Progenitor cell of endocrine pancreas (in vitro differentiated cells): ENCODE measurements at places on chromosomes 5 and 9.

- no peak for DNase-seq
These were observed 724 bp downstream of the MACROH2A1 start for GRCh38 chr5:135398160-135398854.

DNA sequence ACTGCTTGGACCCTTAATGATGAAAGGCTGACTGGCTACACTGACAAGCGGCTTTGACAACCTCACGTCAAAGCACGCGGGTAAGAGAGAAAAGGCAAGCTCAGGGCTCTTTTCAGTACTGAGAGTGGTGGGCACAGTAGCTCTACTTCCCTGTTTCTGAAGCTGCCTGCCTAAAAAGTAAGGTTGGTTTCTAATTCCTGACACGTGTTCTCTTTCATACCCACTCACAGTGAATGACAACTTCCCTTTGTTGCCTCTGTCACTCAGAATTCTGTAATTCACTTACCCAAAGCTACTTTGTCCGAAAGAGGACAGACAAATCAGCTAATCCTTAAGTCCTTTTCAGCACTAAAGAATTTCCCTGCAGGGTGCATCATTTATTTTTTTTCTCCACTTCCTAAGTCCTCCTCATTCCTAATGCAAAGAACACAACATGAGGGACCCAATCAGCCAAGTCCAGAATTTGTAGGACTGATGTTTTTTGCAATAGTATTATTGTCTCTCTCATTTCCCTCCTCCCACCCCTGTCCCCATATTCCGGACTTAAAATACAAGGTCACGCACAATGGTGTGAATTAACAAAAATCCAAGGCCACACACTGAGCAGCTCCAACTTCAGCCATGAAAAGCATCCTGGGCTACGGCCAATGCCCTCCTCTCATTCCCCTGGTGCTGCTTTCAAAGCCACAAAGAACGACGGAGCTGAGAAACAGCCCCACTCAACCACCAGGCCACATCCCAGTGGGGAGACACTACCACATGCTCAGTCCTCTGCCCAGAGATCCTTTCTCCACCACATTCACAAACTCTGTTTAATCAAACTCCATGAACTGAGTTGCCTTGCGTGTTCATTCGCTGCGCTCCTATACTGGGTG lies 221.0 kb downstream of the TSSK1B start:
- DNase-seq, result no peak

DNA sequence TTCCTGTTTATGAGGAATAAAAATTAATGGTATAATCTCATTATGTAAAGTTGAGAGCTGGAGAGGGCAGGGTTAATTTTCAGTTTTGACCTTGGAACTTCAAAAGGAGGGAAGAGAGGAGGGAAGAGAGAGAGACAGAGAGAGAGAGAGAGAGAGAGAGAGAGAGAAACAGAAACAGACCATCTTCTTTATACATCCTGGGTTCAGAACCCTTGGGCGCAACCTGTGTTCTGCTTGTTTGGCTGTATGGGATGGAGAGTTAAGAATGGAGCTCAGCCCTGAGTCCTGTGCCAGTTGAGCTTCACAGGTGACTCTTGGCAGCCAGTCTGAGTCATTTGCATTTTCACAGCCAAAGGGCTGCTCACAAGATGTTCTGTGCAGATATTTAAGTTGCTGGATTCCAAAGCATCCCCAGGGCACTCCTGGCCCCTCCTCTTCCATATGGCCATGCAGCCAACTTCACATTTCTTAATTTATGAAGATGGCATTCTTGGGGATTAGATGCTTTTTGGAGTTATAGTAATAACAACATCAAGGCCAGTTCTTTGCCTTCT lies 143.5 kb downstream of the CARTPT start:
- no peak for DNase-seq

DNA sequence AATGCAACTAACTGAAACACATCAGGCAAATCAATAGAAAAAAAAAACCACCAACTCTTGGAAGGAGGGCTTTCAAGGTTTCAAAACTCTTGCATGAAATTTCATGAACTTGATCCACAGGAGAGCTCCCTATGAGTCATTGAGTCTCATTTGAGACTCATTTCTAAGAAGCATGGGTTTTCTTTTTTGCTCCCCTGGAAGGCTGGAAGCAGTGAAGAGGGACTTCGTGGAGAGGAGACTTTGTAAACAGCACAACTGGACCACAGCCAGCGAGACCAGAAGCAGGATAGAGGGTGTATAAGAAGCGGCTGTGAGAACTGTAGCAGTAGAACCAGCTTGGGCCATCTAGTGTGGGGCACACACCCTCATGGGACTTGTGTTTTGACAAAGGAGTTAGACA lies 41.2 kb upstream of the RAPGEF1 start:
- no peak for DNase-seq

DNA sequence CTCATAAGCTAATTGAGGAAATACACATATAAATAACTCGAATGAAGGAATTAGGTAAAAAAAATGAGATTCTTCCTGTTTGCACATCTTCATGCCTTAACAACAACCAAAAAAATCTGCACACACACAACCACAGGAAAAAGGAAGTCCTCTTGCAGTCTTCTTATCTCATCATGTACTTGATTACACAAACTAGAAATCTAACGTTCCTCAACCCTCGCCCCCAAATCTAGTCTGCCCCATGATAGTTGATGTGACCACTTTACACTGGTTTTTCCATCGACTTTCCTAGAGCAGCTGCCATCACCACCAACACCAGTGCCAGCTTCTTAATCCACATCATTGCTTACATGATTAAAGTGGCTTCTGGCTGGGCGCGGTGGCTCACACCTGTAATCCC lies 31.2 kb upstream of the RNU6ATAC start:
- DNase-seq, result no peak

GRCh38 chr9:72352911-72353388 lies 12.1 kb downstream of the ZFAND5 start:
- DNase-seq, result no peak

DNA sequence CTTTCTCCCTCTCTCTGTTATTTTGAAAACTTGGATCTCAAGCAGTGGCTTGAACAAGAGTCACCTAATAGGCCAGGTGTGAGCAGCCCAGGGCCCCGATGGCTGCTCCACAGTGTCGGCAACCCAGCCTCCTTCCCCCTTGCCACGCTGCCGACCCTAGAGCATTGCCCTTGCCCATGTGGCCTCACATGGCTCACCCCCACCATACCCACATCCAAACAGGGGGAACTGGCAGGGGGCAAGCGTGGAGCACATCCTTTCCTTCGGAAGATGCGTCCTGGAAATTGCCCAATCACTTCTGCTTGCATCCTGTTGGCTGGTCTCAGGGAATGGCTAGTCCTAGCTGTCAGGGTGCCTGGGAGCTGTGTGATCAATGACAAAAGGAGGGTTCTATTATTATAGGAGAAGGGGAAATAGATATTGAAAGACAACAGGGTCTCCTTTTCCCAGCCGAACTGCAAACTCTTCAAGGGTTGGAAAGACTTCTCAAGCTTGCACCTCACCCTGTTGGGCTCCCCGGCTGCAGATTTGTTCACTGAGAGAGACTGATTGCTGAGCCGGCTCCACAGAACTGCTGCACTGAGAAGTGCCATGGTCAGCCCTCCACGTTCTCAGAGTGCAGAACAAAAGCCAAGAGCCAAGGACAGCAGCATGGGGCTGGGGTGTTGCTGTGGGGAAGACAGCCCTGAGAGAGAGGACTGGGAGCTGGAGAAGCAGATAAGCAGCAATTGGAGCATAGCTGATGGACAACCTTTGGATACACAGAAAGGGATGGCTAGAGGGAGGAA lies 8.3 kb upstream of the TIFAB start:
- DNase-seq, result no peak

- DNase-seq, result no peak
These were observed 762.6 kb upstream of the SEMA6A start for GRCh38 chr5:117337064-117337749.

DNA sequence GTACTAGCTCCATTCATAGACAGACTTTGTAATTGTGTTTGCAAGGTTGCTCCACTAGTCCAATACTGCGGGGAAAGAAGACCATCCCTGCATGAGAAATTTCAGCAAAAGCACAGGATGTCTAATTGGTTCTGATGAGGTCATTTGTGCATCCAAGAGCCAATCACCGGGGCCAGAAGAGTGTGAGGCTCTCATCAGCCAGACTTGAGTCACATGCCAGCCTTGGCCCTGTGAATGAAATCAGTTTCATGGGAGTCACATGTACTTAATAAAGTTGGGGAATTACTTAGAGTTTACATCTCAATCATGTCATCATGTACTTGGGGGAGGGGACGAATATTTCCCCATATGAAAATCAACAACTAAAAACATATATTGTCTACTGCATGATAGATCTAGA lies 1236.0 kb downstream of the MAT2B start:
- DNase-seq, result no peak

- DNase-seq, result no peak
These were observed 38.3 kb downstream of the ANKRD33B start for GRCh38 chr5:10602031-10602806.

GRCh38 chr5:154370119-154370518 lies 75.7 kb upstream of the SAP30L start:
- DNase-seq, result no peak

GRCh38 chr9:18611971-18612370 lies 138.0 kb downstream of the ADAMTSL1 start:
- no peak for DNase-seq

- DNase-seq, result no peak
These were observed 317.0 kb downstream of the RASEF start for GRCh38 chr9:82745919-82746318.

- no peak for DNase-seq
These were observed 12.6 kb downstream of the CAVIN4 start for GRCh38 chr9:100590481-100590880.

DNA sequence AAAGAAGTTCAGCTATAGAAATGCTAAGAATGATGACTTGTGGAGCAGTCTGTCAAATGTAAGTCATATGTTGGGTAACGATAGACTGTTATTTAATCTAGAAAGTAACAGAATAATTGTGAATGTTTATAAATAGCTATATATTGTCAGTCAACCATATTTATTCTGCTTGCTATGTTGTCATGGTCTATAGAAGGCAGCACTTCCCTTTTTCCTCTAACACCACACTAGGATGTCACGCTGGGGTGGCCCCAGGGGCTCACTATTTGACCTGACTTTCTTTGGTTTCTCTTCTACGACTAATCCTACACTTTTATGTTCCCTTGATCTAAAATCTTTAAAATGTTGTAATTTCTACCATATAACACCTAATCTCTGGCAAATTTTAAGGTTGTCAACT lies 20.5 kb downstream of the ERAP2 start:
- DNase-seq, result no peak

DNA sequence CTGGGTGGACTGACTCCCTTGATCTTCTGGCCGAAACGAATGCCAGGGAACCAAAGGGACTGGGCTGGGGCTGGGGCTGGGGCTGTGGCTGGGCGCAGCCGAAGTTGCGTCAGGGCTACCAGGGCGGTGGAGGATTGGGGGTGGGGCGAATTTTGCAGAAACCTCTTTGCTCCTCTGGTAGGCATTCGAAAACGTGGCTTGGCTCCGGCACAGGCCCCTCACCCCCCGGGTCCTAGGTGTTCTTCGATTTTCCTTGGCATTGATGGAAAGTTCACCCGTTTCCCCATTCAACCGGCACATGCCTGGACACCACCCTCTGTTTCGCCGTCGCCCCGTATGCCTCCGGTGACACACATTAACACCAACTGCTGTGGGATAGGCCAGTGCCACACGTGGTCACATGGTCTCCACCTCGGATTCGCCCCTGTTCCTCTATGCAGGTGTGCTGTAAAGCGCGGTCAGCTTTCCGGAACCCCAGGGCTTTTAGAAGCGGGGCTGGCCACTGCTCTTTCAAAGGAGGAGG lies 477.1 kb downstream of the SPATA31A7 start:
- DNase-seq, result no peak

DNA sequence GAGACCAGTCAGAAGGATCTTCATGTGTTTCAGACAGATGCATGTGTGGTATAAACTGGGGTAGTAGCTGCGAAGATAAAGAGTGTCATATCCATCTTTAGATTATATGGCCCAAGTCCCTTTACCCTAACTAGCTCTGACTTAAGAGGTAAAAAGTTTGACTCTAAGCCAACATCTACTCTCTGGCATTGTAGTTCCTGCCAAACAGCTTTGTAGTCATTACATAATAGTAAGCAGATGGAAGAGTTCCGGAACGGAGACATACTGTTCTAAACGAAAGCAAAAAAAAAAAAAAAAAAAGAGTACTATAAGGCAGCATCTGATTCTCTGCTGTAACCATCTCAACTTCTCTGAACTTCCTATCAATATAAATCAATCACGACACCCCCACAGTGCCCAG lies 48.8 kb downstream of the CEMIP2 start:
- DNase-seq, result no peak

DNA sequence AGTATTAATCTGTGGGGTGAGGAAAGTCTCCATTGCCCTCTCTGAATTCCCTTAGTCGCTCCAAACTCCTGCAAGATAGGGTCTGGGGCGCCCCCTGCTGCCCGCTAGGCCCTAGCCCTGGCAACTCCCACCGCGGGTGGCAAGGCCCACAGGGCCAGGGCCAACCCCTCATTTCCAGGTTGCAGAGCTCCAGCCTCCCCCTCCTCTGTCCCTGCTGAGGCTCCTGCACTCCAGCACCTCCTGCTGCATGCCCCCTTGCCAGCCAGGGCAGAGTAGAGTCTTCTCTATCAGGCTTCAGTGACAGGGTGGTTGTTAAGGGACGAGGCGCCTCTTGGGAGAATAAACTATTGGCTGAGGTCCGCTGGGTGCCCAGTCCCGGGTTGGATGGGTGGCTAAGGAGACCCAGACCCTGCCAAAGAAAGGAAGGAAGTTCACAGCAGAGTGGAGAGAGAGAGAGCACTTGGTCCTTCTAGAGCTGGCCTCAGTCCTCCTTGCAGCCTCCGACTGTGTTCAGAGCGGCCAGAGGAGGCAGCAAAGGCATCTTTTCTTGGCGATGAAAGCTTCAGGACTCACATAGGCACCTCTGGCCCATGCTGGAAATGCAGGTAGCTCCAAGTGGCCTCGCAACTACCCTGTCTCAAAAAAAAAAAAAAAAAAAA lies 45.6 kb downstream of the SAR1B start:
- DNase-seq, result peak; percentile 55

- DNase-seq, result no peak
These were observed 54.6 kb downstream of the FGF10 start for GRCh38 chr5:44334622-44335021.

DNA sequence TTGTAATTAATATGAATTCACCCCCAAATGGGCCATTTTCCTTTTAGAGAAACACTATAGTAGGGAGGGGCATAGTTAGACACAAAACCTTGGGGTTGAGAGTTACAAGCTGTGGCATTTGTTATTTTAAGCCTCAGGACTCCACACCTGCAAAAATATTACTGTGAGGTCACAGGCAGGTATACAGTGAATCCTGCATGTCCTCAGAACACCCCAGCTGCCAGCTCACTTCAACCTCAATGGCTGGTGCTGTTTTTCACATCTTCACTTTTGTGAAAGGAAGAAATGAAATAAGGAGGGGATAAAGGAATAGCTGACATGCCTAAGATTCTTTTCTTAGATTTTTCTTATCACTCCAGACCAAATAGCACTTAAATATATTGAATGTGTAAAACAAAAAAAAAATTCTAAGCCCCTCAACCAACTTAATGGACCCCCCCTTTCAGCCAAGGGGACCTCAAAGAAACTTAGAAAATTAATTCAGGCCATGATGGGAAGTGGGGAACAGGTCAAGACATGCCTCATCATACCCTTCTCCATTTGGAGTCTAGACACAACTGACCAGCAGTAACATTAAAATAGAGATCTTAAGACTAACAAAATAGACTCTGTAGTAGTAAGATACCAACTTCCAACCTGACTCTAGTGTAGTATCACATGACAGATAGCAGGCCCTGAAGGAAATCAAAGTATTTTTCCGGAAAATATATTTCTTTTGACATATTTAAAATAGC lies 9.2 kb downstream of the C9orf85 start:
- no peak for DNase-seq
